ENCODE measurements at places on chromosomes 4 and X. TPM values are rescaled to one million over a fixed set of nuclear protein-coding genes. Genes with fewer than 3 reads are reported as not detected.
A peak's percentile ranks its signal among the peaks of the same experiment; 100 is the strongest.

GRCh38 chrX:113260474-113260873 lies 419.8 kb upstream of the AMOT start:
- DNase-seq, result no peak

GRCh38 chr4:188218392-188218791 lies 79.2 kb downstream of the TRIML1 start:
- no peak for DNase-seq

DNA sequence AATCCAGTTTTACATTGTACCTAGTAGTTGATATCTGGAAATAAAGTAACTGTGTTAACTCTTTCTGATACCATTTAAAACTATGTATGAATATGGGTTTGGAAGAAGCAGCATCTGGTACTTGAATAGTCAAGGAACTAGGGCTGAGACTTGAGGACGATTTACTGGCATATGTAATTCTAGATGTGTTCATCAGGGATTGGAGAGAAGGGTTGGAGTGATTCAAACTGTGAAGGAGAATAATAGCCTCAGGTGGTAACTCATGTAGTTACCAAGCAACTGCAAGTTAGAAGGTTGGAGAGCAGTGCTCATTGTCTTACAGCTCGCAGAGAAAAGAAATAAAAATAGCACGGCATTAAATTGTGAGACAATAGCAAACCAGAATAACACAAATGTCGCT lies 29.5 kb upstream of the TXLNG start:
- DNase-seq, result no peak

GRCh38 chrX:50097071-50097470 lies 103.7 kb downstream of the AKAP4 start:
- DNase-seq, result no peak

- DNase-seq, result no peak
Measured at GRCh38 chrX:2732076-2732475, 19.8 kb upstream of the XG start.

- DNase-seq, result no peak
Measured at GRCh38 chr4:150641612-150642011, 59.7 kb downstream of the MAB21L2 start.

GRCh38 chr4:153618833-153619232 lies 65.2 kb upstream of the TLR2 start:
- DNase-seq, result no peak

DNA sequence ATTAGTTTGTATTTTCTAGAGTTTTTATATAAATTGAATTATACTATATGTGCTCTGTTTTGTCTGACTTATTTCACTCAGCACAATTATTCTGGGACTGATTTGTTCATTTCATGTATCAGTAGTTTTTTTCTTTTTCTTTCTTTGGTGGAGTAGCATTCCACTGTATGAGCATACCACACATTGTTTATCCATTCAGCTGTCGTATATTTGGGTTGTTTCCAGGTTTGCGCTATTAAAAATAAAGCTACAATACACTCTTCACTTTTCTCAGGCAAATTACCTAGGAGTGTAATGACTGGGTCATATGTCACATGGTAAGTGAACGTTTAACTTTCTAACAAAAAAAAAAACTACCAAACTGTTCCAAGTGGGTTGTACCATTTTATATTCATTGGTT lies 9.6 kb upstream of the OTUD4 start:
- DNase-seq, result no peak

DNA sequence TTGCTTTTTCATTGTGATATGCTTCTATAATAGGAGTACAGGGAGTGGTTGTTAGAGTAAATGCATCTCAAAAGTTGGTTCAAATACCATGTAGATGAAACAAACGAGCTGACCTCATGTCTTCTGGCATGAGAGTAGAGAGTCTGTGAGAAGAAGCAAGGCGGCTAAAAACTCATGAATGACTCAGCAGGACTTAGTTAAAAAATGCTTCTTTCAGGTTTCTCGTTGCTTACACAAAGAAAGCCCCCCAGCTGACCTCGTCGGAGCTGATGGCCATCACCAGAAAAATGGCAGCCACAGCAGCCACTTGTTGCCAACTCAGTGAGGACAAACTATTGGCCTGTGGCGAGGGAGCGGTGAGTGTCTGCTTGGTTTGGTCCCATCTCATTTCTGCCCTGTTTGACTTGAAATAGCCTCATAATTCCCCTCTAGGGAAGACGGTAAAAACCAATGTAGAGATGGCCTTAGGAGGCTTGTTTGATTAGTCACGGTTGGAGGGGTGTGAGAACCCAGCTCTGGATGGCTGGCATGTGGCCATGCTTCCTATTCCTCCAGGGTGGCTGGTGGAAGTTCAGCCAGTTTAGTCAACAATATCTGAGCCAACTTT lies 14.5 kb downstream of the AFP start:
- DNase-seq, result peak; percentile 32

DNA sequence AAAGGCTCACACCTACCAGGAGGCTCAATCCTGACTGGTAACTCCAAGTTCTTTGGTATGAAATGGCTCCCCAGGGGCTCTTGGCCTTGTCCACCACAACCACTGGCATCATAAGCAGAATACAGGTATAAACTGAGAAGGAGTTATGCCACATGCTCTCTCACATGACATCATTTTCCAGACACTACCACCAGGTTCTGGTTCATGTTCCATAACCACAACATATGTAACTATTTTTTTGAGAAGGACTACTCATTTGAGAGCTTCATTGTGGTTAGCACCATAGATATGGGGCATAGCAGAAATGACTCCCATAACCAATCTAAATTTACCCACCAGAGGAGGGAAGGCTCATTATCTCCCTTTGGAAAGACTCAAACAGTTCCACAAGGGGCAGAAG lies 19.6 kb downstream of the PRDM5 start:
- DNase-seq, result no peak

DNA sequence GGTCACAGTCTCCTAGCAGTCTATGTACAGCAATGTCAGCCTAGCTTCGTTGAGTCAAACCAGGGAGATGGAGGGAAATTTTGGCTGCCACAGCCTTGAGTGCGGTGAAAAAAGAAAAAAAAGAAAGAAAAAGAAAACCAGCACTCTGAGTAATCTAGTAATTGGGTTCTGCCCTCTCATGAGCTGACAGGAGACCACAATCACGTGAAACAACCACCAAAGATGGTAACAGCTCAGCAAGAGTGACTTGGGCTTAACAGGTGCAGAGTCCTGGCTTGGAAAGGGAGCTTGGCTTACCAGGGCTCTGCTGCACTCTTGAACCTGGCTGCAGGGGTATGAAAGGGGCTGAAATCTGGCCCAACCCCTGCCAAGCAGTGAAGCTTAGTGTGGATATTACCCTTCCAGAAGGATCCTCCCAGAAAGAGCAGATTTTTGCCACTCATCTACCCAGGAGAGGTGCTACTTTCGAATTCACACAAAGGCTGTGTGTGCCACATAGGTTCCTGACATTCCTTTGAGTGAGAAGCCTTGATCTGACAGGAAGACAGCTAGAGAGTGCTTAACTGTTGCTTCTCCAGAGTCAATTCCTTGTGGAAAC lies 350.3 kb downstream of the PTTG2 start:
- no peak for DNase-seq

- no peak for DNase-seq
Measured at GRCh38 chr4:173001571-173001970, 167.0 kb upstream of the GALNT7 start.

DNA sequence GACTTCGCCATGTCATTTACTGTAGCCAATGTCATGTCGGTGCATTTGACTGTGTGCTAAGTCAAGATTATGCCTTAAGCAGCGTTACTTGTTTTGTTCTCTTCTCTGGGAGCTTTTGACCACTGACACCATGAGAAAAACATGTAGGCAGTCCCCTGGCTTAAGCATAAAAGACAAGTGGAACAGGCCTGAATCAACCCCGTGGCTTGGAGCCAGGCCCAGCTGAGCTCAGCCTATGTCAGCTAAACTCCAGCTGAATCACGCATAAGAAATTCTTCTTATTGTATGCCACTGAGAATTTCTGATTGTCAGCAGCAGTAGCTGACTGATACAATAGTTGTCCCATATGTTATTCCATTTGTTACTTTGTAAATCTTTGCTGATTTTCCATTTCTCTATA lies 261.9 kb downstream of the CBLL2 start:
- DNase-seq, result peak; percentile 1

GRCh38 chr4:139554642-139554892 lies 1.5 kb downstream of the SETD7 start:
- no peak for DNase-seq

DNA sequence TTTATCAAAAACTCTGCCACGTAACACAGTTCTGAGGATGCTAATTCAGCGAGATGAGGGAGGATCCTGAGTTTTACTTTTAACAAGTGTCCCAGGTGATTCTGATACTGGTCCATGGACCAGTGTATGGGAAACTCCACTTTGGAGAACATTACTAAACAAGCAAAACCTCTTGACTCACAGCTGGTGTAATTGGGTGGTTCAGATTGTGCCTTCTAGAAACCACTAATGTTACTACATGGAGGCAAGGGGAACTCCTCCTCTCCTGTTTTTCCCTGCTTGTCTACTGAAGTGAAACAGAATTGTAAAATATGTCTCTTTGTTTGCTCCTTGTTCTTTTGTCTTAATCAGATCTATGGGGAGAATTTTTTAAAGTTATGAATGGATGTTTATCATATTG lies 62.6 kb downstream of the FRAS1 start:
- DNase-seq, result no peak

- DNase-seq, result peak; percentile 84
Measured at GRCh38 chr4:94504545-94504944, 52.8 kb downstream of the PDLIM5 start.

GRCh38 chrX:154485150-154486051 lies 1.0 kb downstream of the UBL4A start:
- no peak for DNase-seq

DNA sequence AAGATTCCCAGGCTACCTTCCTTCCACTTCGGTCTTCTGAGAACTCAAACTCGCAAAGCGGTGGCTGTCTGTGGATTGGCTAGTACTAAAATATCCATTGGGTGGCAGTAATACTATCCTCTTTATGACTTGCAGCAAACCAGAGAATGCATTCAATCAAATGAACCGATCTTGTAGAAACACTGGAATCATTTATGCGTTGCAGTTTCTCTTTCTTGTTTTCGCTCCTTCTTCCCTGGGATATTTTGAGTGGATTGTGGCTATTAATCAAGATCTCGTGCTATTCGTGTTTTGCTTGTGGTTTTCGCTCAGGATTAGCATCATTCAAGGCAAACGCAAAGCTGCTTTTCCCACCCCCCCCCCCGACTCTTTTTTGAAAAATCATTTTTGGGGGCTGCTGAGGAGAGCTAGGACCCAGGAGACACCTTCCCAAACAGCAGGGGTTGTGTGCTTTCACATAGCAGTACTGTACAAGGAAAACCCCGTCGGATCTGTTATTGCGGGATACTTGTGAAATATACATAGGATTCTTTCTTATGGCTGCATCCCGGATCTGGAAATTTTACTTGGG lies at the start of gene IL1RAPL1:
IL1RAPL1 (plus strand) TSS at position 466 of the 571 bp plus-strand sequence.
- peak; percentile 8 for DNase-seq

GRCh38 chr4:127672111-127672510 lies 39.4 kb downstream of the INTU start:
- no peak for DNase-seq

Gene DUX4
- not detected for polyA plus RNA-seq

Gene PUDP
- polyA plus RNA-seq, result 17.2 TPM

Gene IL13RA1
- polyA plus RNA-seq, result 27.7 TPM

Gene PDGFRA
- 90.5 TPM for polyA plus RNA-seq

Gene RS1
- polyA plus RNA-seq, result not detected

Gene ERAS
- polyA plus RNA-seq, result not detected

Gene TRAM1L1
- 0.85 TPM for polyA plus RNA-seq

Gene NAP1L3
- polyA plus RNA-seq, result 0.83 TPM

Gene UGT2B15
- not detected for polyA plus RNA-seq
